Activated naive CD4-positive, alpha-beta T cell treated with anti-CD3 and anti-CD28 coated beads for 36 hours (primary cell): ENCODE measurements at places on chromosomes 3 and 15. TPM values are rescaled to one million over a fixed set of nuclear protein-coding genes. Genes with fewer than 3 reads are reported as not detected.

DNA sequence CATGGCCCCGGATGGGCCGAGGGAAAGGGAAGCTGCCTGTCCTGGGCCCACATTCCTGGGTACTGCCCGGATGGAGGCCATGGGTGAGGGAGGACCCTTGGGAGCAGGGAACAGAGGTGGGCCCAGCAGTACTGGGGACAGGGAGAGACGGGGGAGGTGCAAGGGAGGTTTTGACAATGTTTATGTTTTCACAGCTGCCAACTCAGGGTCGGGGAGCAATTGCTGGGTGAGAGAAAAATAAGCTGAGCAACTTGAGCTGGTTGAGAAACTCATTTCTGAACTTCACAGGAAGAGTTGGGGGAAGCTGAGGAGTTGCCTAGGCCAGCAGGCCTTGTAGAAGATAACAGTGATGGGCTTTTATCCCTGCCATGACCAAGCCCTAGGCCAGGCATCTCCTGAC is 11.1 kb upstream of the TSPAN3 start:
- no peak for DNase-seq
- no peaks in the 10 kb centered on the region for H3K36me3 ChIP-seq
- no peak overlapping the region for H3K27ac ChIP-seq
- peaks cover 24% of the 10 kb centered on the region for H3K4me1 ChIP-seq

GRCh38 chr3:94935738-94936580 is 873.1 kb downstream of the NSUN3 start:
- no peak overlapping the region for H3K27ac ChIP-seq
- DNase-seq, result no peak
- no peaks in the 10 kb centered on the region for H3K36me3 ChIP-seq

DNA sequence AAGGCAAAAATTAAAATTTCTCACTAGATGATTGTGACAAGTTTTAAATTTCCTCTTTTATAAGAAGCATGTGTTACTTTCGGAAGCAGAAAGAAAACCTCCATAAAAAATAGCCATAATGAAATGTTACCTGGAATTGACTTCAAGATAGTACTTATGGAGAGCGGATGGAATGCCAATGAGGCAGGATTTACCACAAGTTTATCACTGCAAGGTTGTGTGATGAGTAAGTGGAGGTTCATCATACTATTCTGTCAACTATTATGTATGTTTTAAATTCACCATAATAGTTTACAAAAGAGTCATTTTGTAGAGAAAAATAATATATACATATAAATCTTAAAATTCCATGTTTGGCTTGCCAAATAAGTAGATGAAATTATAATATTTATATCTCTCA is 230.3 kb downstream of the SCAPER start:
- H3K27ac ChIP-seq, result no peak overlapping the region
- H3K4me1 ChIP-seq, result no peaks in the 10 kb centered on the region
- DNase-seq, result no peak

DNA sequence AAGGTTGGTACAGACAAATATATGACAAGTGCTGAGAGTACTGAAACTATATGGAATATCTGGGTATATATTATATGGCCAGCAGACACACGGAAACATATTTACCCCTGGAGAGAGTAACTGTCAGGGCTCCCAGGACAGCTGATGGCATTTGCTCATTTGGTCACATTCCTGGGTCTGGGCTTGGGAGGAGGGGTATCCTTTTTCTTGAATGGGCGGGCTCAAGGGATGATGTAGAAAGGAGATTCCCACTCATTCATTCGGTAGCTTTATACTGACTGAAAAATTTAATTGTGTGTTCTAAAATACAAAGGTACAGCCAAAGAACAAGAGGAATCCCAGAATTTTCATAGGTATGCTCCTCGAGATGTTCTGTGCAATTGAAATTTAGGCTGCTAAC is 131.0 kb downstream of the KCNAB1 start:
- H3K4me1 ChIP-seq, result no peaks in the 10 kb centered on the region
- no peak for DNase-seq
- H3K27me3 ChIP-seq, result peaks cover 6% of the 10 kb centered on the region
- no peak overlapping the region for H3K4me3 ChIP-seq
- no peaks in the 10 kb centered on the region for H3K36me3 ChIP-seq

GRCh38 chr3:31103181-31103580 is 208.7 kb upstream of the GADL1 start:
- peaks cover 21% of the 10 kb centered on the region for H3K4me1 ChIP-seq
- peaks cover 2% of the 10 kb centered on the region for H3K27me3 ChIP-seq
- H3K36me3 ChIP-seq, result no peaks in the 10 kb centered on the region

DNA sequence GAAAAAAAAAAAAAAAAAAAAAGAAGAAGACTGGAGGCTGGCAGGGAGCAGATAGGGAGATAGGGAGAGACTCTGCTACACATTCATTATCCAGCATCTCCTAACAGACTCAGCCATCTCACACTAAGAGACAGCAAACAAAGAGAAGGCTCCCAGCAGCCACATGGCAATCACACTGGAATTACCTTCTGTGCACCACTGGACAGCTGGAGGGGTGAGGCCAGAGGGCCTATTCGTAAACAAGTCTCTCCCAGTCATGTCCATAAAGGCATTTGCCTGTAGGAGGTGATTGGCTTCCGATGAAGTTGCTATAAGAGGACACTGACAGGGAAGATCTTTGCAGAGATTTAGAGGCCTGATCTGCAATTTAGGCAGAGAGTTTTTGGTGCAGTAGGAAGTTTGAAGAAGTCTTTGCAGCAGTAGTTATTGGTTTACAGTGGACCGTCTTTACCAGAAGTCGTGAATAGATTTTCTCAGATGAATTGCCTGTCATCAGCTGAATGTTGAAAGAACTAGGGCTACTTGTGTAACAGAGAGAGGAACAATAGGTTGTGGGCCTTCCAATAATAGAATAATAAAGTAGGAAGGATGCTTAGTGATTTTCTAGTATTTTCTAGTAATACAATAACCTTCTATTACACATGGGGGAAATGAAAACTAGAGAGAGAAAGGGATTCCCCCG is 89.7 kb downstream of the TP63 start:
- H3K27ac ChIP-seq, result no peak overlapping the region
- H3K4me1 ChIP-seq, result no peaks in the 10 kb centered on the region
- H3K4me3 ChIP-seq, result no peak overlapping the region
- no peaks in the 10 kb centered on the region for H3K36me3 ChIP-seq
- DNase-seq, result no peak
- H3K27me3 ChIP-seq, result no peaks in the 10 kb centered on the region

Gene DPPA2
- not detected for total RNA-seq

Gene TIPIN
- 33.8 TPM for total RNA-seq

GRCh38 chr3:49388289-49388820 is 23.4 kb downstream of the RHOA start:
- no peak overlapping the region for H3K27ac ChIP-seq
- no peak overlapping the region for H3K4me3 ChIP-seq
- peaks cover 50% of the 10 kb centered on the region for H3K4me1 ChIP-seq
- DNase-seq, result no peak

DNA sequence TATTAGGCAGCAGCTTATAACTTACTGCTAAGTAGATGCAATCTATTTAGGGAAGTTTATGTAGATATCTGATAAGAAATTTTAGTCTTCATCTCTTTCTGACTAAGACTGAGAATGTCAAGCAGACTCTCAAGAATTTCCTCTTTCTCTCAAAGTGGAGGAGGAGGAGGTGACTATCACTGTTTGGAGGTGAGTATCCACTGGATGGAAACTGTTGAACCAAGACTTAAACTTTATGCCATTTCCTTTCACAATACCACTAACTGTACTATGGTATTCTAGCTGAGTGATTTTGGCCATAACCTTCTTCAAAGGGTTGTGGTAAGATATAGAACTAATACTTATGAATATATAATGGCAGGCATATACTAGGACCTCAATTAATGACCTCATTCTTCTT is 64.6 kb downstream of the TPRG1 start:
- peaks cover 4% of the 10 kb centered on the region for H3K4me1 ChIP-seq
- H3K27me3 ChIP-seq, result no peaks in the 10 kb centered on the region
- H3K27ac ChIP-seq, result no peak overlapping the region
- H3K36me3 ChIP-seq, result no peaks in the 10 kb centered on the region
- no peak overlapping the region for H3K4me3 ChIP-seq
- DNase-seq, result no peak

- DNase-seq, result peak; percentile 21
- H3K4me1 ChIP-seq, result peaks cover 11% of the 10 kb centered on the region
- H3K4me3 ChIP-seq, result no peak overlapping the region
- H3K27ac ChIP-seq, result peak overlapping the region; percentile 42
- no peaks in the 10 kb centered on the region for H3K36me3 ChIP-seq
Measured at GRCh38 chr15:101070502-101071273, 151.5 kb downstream of the LRRK1 start.

GRCh38 chr3:65788461-65788860 is 250.3 kb downstream of the MAGI1 start:
- H3K4me1 ChIP-seq, result no peaks in the 10 kb centered on the region
- H3K4me3 ChIP-seq, result no peak overlapping the region
- no peak overlapping the region for H3K27ac ChIP-seq
- no peak for DNase-seq
- H3K27me3 ChIP-seq, result peaks cover 3% of the 10 kb centered on the region

- peaks cover 83% of the 10 kb centered on the region for H3K27me3 ChIP-seq
- H3K36me3 ChIP-seq, result no peaks in the 10 kb centered on the region
- H3K4me3 ChIP-seq, result no peak overlapping the region
- peak; percentile 57 for DNase-seq
- peaks cover 43% of the 10 kb centered on the region for H3K4me1 ChIP-seq
Measured at GRCh38 chr15:67820992-67821783, 4.1 kb upstream of the SKOR1 start.

DNA sequence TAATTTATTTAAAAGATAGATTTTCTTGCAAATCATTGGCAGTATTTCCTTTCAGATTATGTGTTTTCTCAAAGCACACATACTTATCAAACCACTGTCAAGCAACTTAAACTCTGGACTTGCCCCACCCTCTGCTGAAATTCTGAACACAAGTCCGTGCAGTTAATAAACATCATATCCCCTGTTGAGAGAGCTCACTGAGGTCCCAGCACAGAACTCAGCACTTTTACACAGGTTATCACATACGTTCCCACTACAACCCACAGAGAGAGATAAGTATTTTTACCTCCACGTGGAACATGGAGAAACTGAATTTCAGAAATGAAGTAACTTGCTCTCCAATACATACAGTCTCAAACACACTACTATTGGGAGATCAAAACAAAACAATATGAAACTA is 267.6 kb upstream of the IGF1R start:
- H3K27ac ChIP-seq, result no peak overlapping the region
- DNase-seq, result no peak
- H3K4me1 ChIP-seq, result no peaks in the 10 kb centered on the region

- H3K4me1 ChIP-seq, result no peaks in the 10 kb centered on the region
- no peak overlapping the region for H3K27ac ChIP-seq
- H3K36me3 ChIP-seq, result peaks cover 10% of the 10 kb centered on the region
- DNase-seq, result no peak
- H3K4me3 ChIP-seq, result no peak overlapping the region
Measured at GRCh38 chr15:45606841-45607240, 19.7 kb downstream of the BLOC1S6 start.

Gene CCK
- total RNA-seq, result not detected

DNA sequence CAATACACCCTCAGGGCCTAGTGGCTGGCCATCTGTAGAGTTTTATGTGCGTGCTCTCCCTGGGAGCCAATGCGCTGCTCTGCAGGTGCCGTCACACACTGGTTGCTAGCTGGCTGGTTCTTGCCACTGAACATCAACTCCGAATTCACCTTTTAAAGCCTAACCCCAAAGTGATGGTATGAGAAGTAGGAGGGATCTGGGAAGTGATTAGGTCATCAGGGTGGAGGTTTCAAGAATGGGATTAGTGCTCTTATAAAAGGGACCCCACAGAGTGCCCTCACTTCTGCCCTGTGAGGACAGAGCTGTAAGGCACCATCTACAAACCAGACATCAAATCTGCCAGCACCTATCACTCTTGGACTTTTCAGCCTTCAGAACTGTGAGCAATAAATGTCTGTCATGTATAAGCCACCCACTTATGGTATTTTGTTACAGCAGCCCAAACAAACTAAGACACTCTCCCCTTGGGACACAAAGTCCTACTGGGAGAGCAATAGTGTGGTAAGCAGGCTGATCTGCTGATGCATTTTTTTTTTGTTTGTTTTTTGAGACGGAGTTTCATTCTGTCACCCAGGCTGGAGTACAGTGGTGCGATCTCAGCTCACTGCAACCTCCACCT is 20.3 kb downstream of the RGMA start:
- DNase-seq, result no peak
- H3K27ac ChIP-seq, result no peak overlapping the region
- no peaks in the 10 kb centered on the region for H3K36me3 ChIP-seq
- H3K4me3 ChIP-seq, result no peak overlapping the region

Gene ARGFX
- not detected for total RNA-seq

- no peak overlapping the region for H3K4me3 ChIP-seq
- H3K36me3 ChIP-seq, result no peaks in the 10 kb centered on the region
- DNase-seq, result no peak
- H3K27me3 ChIP-seq, result peaks cover 3% of the 10 kb centered on the region
- H3K27ac ChIP-seq, result no peak overlapping the region
- H3K4me1 ChIP-seq, result no peaks in the 10 kb centered on the region
Measured at GRCh38 chr3:182606905-182607504, 186.3 kb upstream of the ATP11B start.

- no peaks in the 10 kb centered on the region for H3K36me3 ChIP-seq
- no peak overlapping the region for H3K4me3 ChIP-seq
- H3K27ac ChIP-seq, result no peak overlapping the region
- H3K27me3 ChIP-seq, result no peaks in the 10 kb centered on the region
Measured at GRCh38 chr3:77467702-77468625, 428.1 kb downstream of the ROBO2 start.
